ENCODE measurements at places on chromosomes 6 and 20. TPM values are rescaled to one million over a fixed set of nuclear protein-coding genes. Genes with fewer than 3 reads are reported as not detected.
A peak's percentile ranks its signal among the peaks of the same experiment; 100 is the strongest.

The PPIL4 gene
- 42.0 TPM for total RNA-seq

- no peak for DNase-seq
Measured at GRCh38 chr6:114407426-114408035, 64.7 kb upstream of the HS3ST5 start.

- peak; percentile 80 for DNase-seq
Measured at GRCh38 chr20:57060407-57061050, 205.9 kb downstream of the BMP7 start.

- DNase-seq: peak; percentile 25
Measured at GRCh38 chr20:34473262-34473883, 42.8 kb upstream of the DYNLRB1 start.

DNA sequence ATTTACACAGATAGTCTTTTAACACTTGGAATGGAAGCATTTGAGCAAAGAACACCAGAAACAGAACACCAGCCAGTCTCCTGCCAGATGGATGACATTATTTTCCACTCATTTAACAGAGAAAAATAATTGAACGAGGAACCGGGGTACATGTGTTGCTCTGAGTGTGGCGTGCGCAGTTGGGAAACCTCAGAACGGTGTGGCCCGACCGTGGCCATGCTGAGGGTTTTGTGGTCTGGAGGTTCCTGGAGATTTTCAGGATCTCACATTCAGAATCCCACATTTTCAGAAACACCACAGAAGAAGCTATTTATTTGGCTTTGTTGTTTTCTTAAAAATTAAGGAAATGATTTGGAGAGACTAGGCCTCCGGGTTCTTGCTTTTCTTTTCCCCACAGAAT, 126.9 kb upstream of the QKI start:
- DNase-seq: no peak

DNA sequence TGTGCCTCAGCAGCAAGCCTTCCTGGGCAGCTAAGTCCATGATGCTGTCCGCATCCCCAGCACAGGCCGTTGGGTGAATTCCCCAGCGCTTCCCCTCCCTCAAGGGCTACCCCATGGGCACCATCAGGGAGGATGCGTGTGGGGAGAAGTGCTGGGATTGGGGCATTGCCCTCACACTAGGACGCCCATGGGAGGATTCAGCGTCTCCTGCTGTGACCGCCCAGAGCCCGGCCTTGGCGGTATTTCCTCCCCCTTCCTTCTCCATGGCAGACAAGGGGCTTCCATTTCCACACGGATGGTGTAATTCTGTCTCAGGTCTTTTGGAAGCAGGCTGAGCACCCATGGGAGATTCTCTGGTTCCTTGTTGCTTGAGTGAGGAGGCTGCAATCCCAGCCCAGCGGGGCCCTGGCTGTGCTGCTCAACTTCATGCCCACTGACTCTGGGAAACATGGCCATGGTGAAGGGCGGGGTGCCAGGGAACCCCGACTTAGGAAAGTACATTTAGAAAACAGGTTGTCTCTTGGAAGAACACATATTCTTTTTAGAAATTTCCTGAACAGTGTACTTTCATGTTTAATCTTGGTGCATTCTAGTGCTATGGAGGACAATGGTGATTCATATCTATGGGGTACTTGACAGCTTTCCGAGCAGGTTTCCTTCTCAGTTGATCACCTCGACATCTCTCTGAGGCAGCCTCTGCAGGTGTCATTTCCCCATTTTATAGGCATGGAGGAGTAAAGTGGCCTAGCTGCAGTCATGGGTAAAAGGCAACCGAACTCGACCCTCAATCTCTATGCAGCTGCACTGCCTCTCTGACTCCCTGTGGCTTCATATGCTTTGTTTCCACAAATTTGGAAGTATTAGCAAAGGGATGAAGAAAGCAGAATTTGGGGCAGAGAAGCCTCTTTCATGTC, 178.2 kb upstream of the CST7 start:
- no peak for DNase-seq

- DNase-seq: no peak
Measured at GRCh38 chr6:37479266-37479854, 20.3 kb downstream of the CCDC167 start.

- DNase-seq: no peak
Measured at GRCh38 chr6:161465403-161465802, 191.5 kb upstream of the AGPAT4 start.

- no peak for DNase-seq
Measured at GRCh38 chr6:167757249-167757648, 69.5 kb upstream of the AFDN start.
